ENCODE measurements at places on chromosomes 7 and 10.

DNA sequence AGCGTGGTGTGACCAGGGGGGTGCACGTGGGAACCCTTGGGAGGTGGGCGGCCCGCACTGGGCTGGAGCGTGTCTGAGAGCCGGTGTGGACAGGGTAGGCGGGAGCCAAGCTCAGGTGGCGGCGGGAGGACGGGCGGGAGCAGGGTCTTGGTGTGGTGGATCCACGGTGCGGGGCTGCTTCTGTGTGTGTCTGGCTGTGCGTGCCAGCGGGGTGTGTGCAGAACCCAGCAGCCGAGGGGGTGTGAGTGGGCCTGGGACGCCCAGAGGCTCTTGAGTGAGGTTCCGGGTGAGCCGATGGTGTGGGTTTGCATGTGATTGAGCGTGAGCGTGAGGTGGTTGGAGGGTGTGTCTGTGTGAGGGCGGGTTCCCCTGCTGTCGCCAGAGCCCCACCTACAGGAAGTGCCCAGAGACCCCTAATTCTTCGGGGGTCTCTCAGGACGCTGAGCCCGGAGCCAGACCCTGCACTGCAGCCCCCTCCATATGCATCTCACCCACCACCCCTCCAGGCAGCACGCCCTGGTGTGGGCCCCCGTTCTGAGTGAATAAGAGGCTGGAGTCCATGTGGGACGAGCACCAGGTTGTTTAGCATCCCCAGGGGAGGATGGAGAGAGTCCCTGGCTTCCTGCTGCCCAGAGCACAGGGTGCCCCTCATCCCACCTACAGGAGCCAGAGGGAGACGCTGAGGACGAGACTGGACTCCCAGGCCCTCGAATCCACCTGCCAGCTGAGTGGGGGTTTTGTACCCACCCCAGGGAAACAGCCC, 78.2 kb downstream of the ELFN1 start:
- DNase-seq, result no peak

DNA sequence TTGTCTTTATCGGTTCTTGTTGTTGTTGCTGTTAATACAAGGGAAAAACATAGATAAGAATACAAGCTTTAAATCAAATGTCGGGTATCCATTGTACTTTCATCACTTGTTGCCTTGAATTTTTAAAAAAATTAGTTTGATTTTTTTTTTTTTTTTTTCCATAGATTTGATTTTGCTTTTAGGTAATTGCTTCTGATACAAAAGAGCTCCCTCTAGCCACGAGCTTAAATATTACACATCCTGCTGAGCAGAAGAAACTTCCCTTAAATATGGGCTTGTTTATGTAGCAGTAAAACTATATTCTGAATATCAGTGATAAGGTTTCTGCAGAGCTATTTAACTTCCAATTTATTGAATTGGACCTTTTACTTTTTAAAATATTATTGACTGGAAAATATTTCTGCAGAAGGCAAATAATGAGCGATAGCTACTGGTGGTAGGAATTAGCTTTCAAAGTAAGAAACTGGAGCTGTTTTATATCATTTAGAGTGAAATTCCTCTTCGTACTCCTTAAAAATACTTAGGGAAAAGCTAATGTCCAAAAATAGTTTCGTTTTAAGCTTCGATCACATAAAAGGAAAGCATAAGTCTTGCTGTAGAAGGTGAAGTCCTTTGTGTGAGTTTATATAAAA, 216.9 kb downstream of the POLR1F start:
- no peak for DNase-seq

DNA sequence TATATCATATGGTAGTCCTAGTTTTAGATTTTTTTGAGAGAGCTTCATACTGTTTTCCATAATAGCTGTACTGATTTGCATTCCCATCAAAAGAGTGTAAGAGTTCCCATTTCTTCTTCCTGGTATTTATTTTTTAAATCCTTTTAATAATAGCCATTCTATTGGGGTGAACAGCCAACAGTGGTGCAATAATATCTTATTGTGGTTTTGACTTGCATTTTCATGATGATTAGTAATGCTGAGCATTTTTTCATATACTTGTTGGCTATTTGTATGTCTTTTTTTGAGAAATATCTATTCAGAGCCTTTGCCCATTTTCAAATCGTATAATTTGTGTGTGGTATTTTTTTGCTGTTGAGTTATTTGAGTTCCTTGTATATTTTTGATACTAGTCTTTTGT, 167.4 kb downstream of the FZD1 start:
- DNase-seq, result no peak

GRCh38 chr7:18889436-18889835, 228.0 kb downstream of the TWIST1 start:
- DNase-seq, result no peak

DNA sequence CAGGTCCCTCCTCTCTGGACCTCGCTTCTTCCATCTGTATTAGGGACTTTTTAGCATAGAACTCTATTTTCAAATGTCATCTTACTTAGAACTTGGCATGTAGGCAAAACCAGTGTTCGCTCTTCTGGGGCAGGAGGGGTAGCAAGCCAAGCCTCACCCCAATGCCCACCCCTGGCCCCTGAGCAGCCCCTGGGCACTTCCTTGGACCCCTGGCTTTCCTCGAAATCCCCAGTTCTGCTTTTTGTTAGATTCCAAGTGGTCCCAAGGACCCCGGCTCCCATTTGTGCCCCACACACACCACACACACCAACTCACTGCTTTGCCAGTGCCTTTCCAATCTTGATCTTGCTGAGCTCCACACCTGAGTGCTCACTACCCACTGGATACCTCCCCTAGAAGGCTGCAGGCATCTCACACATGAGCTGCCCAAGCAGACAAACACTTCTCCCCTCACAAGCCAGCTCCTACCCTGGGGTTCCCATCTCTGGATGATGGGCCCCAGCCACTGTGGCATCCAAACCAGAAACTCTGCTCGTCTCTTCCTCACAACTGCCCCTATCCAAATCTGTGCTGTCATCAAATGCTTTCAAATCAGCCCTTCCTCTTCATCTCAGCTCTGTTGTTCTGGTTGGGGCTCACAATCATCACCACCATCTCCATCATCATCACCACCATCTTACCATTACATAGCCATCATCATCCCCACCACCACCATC, 167.9 kb upstream of the ZMIZ1 start:
- DNase-seq, result no peak

GRCh38 chr10:32955299-32955772, 2.7 kb downstream of the ITGB1 start:
- no peak for DNase-seq
